ENCODE measurements at places on chromosomes 12 and 14.

GRCh38 chr12:96889273-96889933 lies 17.7 kb upstream of the NEDD1 start:
- peak; percentile 7 for DNase-seq

GRCh38 chr12:105812366-105812765 lies 326.4 kb downstream of the NUAK1 start:
- no peak for DNase-seq

- DNase-seq: no peak
Measured at GRCh38 chr14:95510804-95511203, 5.6 kb downstream of the SYNE3 start.

GRCh38 chr14:72686101-72686500 lies 207.8 kb downstream of the DPF3 start:
- no peak for DNase-seq

- DNase-seq: no peak
Measured at GRCh38 chr12:5259523-5259922, 172.4 kb upstream of the NTF3 start.

DNA sequence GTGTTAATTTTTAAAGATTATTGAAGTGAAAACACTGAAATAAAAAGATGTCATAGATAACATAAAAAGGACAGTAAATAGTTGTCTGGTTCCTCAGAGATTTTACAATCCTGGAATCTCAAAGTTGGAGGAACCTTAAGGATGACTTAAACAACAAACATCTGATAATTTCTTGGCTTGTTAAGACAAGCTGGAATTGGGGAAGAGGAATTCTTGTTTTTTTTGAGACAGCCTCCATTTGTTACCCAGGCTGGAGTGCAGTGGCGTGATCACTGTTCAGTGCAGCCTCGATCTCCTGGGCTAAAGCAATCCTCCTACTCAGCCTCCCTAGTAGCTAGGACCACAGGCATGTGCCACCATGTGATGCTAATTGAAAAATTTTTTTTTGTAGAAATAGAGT lies 2.3 kb downstream of the ZNF410 start:
- no peak for DNase-seq

Measured in NCI-H146 (cell line).